Choroid plexus epithelial cell (primary cell): ENCODE measurements at places on chromosomes 5 and 9.

DNA sequence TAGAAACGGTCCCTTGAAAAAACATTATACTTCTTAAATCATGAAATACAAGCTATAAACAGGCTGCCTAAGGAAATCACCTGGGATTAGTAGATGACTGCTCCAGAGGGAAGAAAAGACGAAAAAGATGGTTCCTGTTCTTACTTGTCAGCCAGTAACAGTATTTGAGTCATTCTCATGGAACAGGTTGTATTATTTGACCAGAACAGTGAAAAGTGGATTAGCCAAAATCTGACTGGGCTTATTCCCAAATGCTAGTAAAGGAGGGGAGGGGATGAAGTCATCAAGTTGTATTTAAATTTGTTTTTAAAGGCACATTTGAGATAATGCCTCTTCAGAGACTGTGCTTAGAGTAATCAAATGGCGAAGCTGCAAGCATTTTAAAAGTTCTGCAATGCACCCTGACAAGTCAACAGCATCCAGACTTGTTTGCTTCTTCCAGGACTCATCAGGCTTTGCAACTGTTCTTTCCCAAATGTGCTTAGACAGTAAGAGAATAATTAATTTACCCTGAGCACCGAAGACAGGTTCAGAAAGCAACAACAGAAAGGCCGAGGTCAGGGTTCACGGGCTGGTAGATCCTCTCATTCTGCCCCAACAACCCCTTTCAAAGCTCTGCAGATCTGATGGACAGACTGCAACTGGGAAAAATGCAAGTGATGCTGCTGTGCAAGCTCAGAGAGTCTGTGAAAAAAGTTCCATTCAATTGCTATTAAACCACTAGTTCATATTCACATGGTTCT, 800.6 kb downstream of the KCTD16 start:
- DNase-seq: no peak

DNA sequence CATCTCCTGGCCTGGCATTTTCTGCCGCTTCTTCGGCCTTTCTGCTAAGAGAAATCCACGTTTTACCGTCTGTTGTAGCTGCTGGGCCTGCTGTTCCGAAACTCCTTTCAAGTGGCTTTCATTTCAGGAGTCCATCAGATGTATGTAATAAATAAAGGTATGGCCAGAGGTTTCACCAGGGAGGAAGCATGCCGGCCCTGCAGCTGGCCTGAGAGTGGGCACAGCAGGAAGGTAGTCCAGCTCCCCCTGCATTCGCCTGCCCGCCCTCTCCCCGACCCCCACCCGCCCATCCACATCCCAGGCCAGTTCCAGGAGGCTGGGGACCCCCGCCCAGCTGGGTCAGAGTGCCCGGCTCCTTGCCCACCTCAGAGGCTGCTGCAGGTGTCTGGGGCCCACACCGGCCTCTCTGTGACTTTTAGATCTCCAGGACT, 46.4 kb upstream of the EXOC3 start:
- no peak for DNase-seq

DNA sequence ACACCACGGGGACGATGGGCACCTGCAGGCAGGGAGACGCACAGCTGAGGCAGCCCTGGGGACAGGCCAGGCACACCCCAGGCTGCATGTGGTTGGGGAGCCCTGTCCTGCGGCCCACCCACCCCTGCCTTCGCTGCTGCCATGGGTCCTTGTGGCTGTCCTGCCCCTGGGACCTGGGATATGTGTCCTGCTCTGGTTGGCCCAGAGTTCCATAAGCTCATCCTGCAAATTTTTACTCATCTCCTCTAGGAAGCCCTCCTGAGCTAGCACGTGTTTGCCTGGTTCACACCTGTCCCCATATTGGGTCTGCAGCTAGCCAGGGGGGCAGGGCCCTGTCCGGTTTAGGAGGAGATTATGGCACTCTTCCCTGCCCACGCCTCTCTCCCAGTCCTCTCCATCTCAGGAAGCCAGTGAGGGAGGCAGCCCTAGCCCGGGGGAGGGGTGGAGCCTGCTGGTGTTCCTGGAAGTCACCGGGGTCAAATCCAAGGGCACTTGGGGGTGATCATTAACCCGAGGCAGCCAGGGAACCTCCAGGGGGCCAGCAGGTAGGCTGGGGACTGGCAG, 12.2 kb downstream of the EGFL7 start:
- DNase-seq: no peak

DNA sequence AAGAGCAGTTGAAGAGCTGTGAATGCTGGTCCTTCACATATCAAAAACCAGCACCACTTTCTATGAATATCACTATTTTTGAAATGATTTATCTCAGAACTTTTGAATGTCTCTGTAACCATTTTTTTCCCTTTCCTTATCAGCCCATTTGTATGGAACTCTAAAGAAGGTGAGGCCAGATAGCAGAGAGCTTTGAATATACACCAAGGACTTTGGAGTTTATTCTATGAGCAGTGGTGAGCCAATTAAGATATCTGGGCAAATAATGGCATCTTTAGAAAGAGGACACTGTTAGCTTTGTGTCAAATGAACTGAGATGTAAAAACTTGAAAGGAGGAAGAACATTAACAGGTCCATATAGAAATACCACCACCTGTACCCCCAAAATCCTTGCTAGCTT, 22.0 kb downstream of the KCTD16 start:
- DNase-seq: no peak

DNA sequence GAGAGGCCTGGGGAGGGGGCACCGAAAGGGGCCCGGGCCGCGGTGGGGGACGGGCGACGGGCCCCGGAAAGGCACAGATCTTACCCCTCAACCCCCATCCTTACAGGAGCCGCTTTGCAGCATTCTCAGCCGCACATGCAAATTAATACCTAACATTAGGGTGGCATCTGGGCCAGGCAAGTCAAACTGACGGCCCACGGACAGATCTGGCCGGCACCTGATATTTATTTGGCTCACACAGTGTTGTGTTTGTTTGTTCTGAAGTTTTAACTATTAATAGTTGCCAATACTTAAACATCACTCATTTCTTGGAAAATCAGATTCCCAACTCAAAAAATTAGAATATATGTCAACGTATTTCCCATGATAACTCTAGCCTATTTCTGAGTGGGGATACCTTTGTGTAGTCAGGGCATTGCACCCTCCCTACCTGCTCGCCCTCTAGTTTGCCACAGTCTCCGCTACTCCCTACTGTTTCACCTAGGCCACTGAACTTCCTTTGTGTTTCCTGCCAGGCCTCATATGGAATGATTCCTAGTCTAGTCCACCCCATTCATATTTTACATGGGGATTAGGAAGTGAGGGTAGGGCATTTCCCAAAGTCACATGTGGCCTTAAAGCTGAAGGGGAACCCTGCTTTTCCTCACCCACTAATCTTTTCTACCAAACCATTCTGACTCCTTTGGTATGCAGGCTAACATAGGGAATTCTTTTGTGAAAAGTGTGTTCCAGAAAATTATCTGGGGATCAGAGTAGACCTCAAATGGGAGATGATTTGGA, 71.9 kb upstream of the LARP1 start:
- DNase-seq: no peak

GRCh38 chr9:89219637-89220036, 41.0 kb upstream of the SHC3 start:
- DNase-seq: no peak

GRCh38 chr5:123960526-123960925, 448.5 kb downstream of the CSNK1G3 start:
- DNase-seq: no peak

- peak; percentile 41 for DNase-seq
Measured at GRCh38 chr5:6365142-6365976, 13.0 kb downstream of the MED10 start.

DNA sequence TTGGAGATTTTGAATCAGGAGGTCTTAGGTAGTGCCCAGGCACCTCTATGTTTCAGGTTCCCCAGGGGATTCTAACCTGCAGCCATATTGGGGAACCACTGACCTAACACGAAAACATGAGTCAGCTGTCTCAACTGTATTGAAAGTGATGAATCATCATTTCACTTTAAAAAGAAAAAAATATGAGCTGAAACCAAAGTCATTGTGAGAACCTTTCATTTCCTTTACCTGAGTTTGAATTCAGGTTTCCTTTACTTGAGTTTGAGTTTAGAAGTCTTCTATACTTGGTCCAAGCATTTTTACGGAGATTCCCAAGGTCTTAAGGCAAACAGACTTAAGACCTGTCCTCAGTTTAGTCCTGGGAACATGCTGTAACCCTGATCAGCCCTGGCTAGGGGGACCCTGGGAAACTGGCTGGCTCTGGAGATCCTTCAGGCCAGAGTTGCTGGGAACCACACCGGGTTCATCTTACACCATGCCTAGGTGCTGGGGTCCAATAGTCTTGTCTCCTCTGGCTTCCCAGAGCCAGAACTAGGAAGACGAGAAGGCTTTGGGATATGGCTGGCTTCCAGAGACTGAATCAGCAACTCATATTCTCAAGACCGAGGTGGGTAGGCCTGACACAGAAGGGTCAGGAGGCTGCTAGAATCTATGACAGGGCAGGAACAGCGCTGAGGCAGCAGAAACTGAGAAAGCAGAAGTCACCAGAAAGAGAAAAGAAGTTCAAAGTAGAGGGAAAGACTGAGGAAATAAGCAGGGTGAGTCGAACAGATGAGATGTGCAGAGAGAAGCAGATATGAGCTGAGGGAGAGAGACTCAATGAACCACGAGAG, 16.4 kb upstream of the PDCD1LG2 start:
- peak; percentile 82 for DNase-seq

DNA sequence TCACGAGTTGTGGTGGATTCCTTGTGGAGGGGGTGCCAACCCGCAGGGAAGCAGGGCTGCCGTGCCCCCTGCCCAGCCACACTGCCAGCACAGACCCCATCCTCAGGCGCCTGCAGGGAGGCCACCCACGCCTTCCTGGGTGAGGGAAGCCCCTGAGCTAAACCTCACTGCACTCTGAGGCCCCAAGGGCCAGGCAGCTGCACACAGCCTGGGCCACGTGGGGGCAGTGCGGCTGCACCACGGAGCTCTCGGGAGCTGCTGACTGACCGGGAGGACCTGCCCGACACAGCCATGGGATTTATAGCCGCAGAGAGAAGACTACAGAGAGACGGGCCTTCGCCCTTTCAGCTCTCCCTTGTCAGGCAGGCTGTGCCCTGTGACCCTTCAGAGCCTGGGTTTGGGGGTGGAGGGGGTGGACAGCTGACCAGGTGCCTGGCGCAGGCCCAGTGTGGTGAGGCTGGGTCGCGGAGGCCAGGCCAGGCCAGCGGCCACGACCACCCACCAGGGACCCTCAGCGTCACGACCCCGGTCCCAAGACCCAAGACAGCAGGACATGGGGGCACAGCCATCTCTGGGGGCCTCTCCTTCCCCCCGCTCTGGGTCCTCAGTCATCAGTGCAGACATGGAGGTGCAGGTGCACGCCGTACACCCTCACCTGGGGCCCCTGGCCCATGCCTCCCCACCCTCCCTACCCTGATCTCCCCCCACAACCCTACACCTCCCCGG, 4.3 kb upstream of the AHRR start:
- DNase-seq: peak; percentile 82

GRCh38 chr9:122205176-122205575, 23.6 kb downstream of the LHX6 start:
- DNase-seq: no peak

DNA sequence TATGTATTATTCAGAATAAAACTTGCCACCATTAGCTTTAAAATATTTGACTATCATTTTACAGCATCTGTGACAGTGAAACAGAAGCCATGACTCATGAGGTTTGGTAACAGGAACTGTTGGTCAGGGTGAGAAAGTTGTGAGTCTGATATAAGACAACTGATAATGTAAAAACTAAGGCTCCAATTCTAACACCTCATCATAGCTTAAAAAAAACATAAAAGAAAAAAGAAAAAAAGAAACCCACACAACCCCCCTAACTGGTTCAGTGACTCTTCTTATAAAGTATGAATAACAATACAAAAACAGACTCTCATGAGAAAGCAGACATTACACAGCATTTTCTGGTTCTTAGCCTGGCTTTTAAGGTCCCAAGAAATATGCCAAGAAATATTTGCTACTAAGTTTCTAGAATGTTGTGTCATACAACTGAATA, 85.8 kb downstream of the MRPS27 start:
- DNase-seq: peak; percentile 77

DNA sequence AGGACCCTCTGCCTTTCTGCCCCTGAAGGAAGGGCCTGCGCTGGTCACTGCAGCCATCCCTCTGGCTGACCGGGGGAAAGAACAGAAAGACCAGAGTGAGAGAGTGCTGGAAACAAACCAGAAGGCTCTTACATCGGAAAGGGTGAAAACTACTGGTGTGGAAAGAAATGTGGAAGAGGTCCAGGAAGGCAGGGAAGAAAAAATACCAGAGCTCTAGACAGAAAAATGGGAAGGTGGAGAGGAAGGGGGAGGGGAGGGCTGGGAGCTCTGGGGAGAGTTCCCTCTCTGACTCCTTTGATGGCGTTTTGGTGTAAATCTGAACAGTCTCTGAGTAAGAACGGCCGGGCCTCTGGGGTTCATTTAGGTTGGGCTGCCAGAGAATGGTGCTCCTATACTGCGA, 47.7 kb downstream of the COL23A1 start:
- peak; percentile 14 for DNase-seq

DNA sequence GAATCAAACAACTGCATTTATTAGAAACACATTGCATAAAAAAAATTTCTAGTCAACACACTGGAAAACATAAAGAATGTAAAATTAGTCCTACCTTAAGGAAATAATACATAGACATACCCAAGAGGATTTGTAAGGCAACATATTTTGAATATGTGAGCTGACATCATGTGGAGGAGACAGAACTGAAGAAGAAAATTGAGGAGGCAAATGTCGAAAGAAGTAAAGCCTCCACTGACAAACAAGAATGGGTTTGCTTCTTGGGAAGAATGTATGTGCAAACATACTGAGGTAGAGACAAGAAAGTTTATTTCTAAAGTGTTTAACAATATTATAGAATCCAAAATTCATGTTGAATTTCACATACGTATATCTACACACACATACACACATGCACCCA, 363.0 kb upstream of the PDE4D start:
- no peak for DNase-seq

DNA sequence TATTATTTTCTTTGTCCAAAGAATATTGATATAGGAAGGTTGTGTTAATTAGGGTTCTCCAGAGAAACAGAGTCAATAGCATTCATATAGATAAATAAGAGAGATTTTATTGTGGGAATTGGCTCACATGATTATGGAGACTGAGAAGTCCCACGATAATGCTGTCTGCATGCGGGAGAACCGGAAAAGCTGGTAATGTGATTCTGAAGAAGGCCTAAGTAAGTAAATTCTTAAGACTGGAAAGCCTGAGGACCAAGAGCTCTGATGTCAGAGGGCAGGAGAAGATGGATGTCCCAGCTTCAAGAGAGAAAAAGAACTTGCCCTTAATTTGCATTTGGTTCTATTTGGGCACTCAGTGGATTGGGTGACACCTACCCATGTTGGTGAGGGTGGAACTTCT, 307.4 kb upstream of the C9orf72 start:
- DNase-seq: no peak

DNA sequence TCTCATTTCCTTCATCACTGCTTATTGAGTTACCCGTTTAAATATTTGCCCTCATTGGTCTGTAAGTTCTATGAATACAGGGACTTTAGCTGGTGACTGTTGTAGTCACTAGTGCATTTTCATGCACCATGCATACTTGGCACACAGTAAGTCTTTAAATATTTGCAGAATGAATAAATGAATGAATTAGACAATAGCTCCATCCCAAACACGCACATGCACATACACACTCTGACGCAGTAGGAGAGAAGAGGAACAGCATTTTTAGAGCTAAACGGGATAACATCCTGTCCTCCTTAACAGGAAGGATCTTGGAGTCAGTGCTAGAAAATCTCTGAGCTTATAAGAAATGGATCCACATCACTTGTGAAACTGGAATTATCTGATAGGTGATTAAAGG, 447.7 kb downstream of the KIF4B start:
- DNase-seq: no peak
